ENCODE measurements at places on chromosomes 11 and 22.
A peak's percentile ranks its signal among the peaks of the same experiment; 100 is the strongest.

DNA sequence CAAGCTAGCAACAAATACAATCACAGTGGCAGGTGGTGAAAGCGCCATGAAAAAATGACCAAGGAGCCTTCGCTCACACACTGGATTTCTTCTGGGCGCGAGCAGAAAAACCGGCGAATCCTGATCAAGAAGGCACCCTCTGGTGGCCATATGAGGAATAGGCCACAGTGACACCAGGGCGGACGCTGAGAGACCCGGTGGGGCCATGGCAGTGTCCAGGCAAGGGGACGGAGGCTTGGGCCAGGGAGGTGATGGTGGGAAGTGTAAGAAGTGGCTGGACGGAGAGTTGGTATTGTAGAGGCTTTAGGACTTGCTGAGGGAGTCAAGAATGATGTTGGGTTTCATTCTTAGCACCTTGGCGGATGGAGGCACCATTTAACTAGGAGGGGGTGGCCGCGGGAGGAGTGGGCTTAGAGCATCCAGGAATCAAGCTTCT lies 16.9 kb upstream of the RAC2 start:
- peak; percentile 72 for ATAC-seq

DNA sequence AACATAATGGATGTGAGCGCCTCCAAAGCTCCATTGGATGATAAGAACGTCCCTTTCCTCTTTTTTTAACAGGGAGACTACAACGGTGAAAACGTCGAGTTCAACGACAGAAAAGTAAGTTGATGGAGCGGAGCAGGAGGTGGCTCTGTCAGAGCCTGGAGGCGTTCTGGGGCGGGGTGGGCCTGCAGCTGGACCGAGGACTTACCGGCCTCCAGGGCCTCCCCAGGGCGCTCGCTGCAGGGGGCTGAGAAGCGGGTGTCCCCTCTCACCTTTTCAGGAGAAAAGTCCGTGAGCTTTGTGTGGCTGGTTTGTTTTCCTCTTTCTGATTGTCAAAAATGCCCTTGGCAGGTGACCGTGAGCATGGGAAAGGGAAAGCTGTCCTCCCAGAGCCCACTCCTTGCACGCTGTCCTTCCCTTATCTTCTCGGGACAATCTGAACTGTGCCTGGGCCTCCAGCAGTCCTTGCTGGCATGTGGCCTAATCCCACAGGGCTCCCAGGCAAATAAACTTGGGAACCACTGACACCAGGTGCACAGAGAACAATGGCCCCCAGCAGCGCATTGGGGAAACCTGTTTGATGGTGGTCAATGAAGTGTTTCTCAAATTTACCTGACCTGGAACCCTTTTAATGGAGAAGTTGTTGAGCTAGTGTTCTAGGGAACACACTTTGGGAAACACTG lies 38.4 kb downstream of the ANO1 start:
- ATAC-seq, result no peak

DNA sequence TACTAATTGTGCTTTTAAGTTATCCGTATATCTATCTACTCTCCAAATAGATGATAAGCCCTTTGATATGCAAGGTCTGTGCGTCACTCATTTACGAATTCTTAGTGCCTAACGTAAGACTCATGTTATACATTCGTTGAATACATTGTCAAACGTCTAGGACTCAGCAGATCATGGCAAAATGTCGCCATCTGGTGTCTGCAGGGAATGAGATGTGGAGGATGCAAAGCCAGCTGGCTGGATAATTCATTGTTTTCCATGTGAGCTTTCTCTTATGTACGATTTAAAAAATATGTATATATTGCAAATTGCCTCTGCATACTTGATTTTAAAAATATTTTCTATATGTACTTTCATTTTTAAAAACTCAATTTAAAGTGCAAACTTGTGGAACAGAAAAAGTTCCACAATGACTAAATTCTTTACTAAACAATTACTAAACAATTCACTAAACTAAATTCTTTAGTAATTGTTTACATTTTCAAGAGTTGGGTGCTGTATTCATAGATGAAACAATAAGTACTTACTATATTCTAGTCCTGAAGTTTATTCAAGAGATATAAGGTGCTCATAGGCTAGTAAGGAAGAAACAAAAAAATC lies 33.8 kb downstream of the ZNF202 start:
- no peak for ATAC-seq

- ATAC-seq, result no peak
These were observed 66.2 kb downstream of the EFCAB6 start for GRCh38 chr22:43745783-43746356.

GRCh38 chr11:2837096-2837601 lies 48.4 kb downstream of the CDKN1C start:
- no peak for ATAC-seq

DNA sequence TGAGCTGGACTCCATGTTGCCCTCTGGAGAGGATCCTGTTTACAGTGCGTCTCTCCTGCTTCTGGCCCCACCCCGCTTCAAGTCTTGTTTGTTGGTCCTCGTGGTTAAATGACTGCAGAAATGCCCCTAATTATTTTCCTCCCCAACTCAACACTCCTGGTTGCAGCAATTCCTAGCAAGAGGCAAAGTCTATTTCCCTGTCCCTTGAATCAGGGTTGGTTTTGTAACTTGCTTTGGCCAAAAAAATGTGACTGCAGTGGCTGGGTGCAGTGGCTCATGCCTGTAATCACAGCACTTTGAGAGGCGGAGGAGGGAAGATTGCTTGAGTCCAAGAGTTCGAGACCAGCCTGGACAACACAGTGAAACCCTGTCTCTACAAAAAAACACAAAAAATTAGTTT lies 41.0 kb upstream of the FGF3 start:
- no peak for ATAC-seq
